ENCODE measurements at places on chromosomes 4 and X.

DNA sequence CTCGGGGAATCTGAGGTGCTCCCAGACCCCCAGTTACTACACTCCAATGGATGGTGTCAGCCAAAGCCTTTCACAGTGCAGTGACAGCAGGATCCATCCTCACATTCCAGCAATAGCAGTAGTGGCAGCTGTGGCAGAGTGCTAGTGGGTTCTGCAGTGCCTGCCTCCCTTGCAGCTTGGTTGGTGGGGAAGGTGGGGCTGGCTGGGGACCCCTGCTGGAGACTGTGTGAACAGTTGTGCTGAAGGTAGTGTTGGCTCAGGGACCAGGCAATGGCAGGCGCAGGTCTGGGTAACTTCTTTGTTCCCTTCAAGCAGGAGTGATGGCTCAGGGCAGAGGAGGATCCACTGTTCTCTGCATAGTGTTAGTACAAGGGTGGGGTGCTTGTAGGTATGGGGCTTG lies 343.7 kb upstream of the TRAM1L1 start:
- DNase-seq, result no peak

DNA sequence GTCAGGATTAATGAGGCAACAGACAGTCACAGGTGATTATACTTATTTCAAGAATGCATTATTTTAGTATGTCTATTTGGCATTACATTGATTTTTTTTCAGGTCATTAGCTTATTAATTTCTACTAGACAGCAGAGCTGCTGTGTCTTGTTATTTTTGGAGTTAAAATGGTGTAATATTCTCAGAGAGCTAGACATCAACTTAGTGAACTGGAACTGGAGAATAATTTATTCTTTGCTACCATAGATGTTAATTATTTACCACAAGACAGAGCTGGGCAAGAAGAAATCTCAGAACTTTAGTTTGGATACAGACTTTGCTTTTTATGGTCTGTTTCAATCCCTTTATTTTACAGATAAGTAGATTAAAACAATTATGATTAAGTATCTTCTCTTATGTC lies 10.2 kb upstream of the HPGD start:
- DNase-seq, result no peak

GRCh38 chr4:139861471-139861870 lies 195.9 kb downstream of the MGST2 start:
- DNase-seq, result no peak

- no peak for DNase-seq
These were observed 1101.7 kb upstream of the INTU start for GRCh38 chr4:126530996-126531585.

DNA sequence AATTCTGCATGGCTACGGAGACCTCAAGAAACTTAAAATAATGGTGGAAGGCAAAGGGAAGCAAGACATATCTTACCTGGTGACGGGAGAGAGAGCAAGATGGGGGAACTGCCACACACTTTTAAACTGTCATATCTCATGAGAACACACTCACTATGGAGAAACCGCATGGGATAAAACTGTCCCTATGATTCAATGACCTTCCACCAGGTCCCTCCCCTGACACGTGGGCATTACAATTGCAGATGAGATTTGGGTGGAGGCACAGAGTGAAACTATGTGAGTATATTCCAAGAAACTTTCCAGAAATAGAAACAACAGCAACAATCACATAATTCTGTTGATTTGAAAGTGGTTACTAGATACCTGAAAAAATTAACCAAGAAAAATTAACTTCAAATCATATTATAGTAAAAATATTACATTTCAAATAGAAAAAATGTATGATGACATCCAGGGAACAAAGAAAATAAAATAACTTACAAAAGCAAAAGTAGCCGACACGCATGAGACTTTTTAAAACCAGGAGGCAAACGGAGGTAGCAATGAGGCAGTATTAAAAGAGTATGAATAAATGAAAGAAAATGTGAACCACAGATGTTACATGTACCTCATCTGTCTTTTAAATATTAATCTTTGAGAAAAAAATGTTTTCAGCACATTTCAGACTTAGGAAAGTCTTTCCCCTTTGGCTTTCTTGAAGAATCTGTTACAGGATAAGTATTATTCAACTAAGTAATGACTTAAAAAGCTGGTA lies 879.5 kb downstream of the TECRL start:
- no peak for DNase-seq

GRCh38 chrX:10288373-10288975 lies 131.7 kb downstream of the CLCN4 start:
- DNase-seq, result no peak

GRCh38 chrX:139929876-139930275 lies 3.0 kb downstream of the ATP11C start:
- no peak for DNase-seq

DNA sequence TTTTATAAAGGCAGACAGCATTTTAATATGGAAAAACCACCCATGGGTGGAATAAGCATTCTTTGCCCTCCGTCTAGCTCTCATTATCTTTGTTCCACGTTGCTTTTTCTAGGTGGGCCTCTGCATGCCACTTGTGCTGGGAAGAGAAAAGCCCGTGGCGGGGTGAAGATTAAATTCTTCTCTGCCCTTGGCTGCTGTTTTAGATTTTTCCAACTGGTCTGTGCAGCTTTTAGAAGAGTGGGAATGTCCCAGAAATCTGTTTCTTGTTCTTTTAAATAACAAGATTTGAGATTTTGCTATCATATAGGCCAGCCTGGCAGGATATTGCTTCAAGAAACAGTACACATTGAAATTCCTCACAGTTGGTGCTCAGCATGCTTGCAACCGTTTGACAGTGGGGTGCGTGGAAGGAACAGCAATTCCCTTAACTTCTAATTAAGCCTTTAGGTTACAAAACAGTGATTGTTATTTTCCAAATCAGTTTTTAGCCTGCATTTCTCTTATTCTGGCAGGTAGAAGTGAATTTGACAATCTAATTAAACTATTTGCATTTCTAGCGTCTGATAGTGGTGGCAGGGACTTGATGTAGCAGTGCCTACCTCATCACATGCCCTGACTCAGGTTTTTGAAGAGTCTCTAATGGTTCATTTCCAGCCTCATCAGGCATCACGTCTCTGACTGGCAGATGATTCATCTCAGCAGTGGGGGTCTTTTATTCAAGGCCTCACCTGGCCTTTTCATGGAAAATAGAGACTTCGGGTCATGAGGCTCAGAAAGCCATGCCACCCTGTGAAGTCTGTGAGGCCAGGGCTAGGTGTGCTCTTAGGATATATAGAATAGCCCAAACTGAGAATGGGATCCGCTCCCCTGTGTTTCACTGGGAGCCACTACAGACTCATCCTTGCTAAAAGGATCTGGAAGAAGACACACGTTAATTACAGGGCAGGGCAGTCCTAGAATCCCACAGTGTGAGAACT lies 50.8 kb downstream of the PPEF1 start:
- DNase-seq, result no peak

GRCh38 chr4:153619811-153620210 lies 64.3 kb upstream of the TLR2 start:
- no peak for DNase-seq

GRCh38 chr4:114964026-114964425 lies 149.4 kb downstream of the NDST4 start:
- DNase-seq, result no peak

DNA sequence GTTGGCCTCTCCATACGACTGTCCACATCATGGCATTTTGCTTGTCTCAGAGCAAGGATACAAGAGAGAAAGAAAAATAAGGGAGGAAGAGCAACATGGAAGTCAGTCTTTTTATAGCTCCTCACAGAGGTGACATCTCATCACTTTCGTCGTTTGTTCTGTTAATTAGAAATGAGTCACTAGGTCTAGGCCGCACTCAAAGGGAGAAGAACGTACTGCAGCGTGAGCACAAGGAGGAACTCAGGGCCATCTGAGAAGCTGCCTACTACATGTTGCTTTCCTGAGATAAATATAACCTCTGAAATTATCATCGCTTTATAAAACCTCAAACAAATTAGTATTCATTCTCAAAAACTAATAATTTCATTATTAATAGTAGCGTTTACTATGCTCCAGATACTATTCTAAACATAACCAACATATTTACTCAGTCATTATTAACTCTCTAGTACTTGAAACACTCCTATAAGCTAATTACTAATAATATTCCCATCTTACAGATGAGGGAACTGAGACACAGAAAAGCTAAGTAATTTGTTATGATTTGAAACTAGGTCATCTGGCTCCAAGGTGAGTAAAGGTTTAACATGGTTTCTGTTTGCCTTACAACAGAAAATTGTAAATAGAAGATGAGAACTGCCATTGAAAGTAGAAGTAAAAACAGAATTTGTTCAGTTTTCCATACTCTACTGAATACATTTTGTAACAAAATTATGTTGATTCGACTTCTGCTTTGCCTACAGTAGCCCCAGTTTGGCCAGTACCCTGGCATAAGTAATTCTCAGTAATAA lies 213.2 kb upstream of the UGT8 start:
- DNase-seq, result no peak

DNA sequence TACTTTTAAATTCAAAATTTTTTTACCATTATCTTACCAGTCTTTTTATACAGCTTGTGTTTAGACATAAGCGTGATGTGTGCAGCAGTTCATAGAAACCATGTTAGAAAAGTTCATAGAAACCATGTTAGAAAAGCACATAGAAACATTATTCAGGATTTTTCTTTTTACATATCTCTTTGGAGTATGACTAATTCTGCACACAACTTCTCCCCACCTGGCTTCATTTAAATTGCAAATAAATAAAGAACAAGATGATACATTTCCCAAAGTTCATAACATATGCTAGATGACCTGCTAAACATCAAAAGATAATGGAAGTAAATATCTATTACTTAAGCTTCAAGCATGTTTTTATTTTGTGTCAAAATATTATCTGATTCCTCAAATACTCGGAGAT lies 201.9 kb downstream of the BANK1 start:
- DNase-seq, result no peak

- no peak for DNase-seq
These were observed 96.5 kb downstream of the DCAF12L1 start for GRCh38 chrX:126456136-126456535.

- no peak for DNase-seq
These were observed 2.6 kb downstream of the CTBP1 start for GRCh38 chr4:1246111-1246881.

DNA sequence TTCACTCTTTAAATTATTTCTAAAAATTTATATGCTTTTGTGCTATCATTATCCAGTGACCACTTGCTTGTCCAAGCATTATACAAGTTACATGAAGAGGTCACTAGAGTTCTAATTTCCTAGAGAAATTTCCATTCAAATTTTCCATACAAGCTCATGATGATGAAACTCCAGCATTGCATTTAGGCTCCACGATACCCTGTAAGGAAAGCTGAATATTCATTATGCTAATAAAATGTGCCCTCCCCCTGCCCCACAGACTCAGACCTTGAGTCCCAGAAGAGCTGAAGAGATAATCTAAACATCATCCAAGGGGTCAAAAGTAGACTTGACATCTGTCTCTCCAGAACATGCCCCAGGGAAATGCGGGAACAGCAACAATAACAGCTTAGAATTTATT lies 19.6 kb upstream of the FAM156A start:
- DNase-seq, result no peak

DNA sequence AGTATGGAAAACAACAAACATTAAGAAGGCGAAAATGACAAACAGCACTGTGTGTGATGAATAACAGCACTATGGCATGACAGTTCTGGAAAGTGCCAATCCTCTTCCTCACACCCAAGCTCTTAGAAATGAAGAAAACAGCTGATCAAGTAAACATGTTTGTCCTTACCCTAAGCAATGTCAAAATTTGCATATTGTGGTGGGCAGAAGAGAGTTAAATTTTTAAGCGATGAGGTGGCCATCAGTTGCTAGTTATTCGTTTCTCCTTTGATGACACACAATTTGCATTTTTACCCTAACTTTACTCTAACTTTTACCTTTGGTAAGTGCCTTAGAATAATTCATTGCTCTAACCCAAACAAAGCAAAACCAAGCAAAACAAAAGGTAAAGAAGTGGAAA lies 8.8 kb downstream of the PROM1 start:
- no peak for DNase-seq

DNA sequence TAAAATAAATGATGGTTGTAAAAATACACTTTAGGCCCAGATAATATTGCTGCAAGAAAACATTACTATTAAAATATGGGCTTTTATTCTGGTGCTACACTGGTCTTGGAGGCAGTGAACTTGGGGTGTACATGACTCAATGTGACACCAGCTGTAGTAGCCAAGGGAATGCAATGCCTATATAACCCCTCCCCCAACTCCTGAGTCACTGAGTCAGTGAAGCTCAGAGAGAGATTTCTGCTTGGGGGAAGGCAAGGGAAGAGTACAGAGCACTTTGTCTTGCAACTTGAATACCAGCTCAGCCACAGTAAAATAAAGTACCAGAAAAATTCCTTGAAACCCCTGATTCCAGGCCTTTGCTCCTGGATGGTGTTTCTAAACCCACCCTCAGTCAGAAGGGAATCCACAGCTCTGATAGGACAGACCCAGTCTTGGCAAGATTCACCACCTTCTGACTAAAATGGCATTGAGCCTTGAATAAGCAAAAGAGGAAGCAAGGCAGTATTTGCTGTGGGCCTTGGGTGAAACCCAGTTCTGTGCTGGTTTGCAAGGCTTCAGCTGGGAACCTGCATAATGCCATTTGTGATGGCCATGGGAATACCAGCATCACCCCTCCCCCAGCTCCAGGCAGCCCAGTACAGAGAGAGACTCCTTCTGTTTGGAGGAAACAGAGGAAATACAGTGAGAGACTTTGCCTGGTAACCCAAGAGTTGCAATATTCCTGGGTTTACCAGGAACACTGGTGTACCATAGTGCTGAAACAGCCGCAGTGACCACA lies 209.9 kb downstream of the IQCM start:
- no peak for DNase-seq

DNA sequence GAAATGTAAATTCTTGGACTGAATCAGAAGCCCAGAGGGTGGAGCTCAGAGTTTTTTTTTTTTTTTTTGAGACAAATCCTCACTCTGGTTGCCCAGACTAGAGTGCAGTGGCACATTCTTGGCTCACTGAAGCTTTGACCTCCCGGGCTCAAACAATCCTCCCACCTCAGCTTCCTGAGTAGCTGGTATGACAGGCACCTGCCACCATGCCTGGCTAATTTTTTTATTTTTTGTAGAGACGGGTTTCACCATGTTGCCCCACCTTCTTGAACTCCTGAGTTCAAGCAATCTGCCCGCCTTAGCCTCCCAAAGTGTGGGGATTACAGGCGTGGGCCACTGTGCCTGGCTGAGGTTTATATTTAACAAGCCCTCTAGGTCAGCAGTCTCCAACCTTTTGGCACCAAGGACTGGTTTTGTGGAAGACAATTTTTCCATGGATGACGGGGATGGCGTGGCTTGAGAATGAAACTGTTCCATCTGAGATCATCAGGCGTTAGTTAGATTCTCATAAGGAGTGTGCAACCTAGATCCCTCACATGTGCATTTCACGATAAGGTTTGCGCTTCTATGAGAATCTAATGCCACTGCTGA lies 76.7 kb downstream of the FHIP1A start:
- DNase-seq, result no peak

GRCh38 chr4:115865736-115866135 lies 752.3 kb upstream of the NDST4 start:
- DNase-seq, result no peak

GRCh38 chr4:123698556-123698955 lies 302.0 kb downstream of the SPRY1 start:
- DNase-seq, result no peak

- no peak for DNase-seq
These were observed 80.8 kb downstream of the ANKRD50 start for GRCh38 chr4:124631760-124632159.
